Left lobe of liver (tissue), 2 donors: ENCODE measurements at places on chromosomes 16 and 17. TPM values are rescaled to one million over a fixed set of nuclear protein-coding genes. Genes with fewer than 3 reads are reported as not detected.

GRCh38 chr16:73062001-73062616 is 14.2 kb upstream of the ZFHX3 start:
- no peak for DNase-seq

- DNase-seq: no peak
These were observed 131.7 kb upstream of the HSBP1 start for GRCh38 chr16:83676086-83676485.

DNA sequence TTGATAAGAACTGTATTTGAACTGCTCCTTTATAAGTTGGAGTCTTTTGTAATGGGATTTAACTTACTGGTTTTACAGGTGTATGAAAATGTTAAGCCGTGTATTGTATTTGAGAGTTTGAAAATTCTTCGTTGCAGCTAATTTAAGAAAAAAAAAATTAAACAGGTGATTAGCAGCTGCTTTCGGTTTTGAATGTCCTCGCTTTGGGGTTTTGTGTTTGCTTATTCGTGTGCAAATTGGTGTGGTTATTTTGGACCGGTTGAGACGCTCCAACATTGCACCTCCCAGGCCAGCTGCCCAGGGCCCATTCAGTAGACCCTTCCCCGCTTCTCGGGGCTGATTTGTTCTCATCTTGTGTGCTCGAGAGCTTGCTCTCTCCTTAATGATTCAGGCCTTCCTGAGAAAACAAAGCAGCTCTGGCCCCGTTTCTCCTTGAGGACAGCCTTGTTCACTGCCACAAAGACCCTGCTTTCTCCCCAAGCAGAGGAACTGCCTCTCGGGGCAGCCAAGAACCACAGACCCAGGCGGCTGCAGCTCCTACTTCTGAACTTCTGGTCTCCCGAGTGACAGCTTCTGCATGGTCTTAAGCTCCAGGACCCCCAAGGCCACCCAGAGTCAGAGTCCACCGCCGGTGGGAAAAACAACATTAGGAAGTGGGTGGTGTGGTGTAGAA is 100.5 kb downstream of the MSI2 start:
- DNase-seq: no peak

- DNase-seq: no peak
These were observed 15.5 kb downstream of the VPS35 start for GRCh38 chr16:46673320-46674013.

DNA sequence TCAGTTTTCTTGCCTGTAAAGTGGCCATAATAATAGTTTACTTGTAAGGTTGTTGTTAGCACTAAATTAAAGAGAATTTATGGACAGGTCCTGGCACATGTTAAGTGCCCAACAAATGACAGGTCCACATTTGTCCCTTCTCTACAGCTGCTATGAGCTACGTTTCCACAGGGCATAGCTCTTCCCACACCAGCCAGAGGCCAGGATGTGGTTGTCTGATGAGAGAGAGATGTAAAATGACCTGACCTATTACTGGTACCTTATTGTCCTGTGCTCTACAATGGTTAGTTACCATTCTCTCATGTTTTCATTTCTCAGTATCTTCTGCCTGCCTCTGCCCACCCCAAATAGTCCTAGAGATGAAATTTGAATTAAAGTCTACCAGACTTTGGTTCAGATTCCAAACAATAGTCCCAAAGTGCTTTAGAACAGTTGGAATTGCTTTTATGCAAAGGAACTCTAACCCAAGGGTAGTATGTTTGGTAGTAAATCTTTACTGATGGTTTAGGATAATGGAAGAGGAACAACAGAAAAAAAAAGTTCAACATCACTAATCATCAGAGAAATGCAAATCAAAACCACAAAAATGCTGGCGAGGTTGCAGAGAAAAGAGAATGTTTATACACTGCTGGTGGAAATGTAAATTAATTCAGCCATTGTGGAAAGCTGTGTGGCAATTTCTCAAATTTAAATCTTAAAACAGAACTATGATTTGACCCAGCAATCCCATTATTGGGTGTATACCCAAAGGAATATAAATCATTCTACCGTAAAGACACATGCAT is 57.1 kb upstream of the ANKFN1 start:
- DNase-seq: no peak

GRCh38 chr17:67476787-67477335 is 99.8 kb downstream of the PITPNC1 start:
- DNase-seq: no peak

DNA sequence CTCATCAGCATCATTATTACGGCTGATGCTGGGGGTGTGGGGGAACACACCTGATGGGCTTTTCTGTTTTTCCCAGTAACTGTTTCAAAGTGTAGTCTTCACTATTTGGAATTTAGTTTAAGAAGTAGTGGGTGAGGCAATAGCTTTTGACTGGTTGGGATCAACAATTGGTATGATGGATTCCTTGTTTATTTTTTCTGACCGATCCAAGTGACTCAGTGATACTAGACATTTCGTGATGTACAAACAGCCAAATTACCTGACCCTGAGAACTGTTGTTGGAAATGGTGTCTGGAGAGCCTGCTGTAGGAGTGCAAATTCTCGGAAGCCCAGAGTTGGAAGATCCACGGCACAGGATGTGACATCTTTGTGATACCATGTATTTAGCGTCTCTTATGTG is 204.2 kb downstream of the PRKCA start:
- DNase-seq: no peak

GRCh38 chr17:44892250-44892649 is 7.0 kb downstream of the EFTUD2 start:
- no peak for DNase-seq

DNA sequence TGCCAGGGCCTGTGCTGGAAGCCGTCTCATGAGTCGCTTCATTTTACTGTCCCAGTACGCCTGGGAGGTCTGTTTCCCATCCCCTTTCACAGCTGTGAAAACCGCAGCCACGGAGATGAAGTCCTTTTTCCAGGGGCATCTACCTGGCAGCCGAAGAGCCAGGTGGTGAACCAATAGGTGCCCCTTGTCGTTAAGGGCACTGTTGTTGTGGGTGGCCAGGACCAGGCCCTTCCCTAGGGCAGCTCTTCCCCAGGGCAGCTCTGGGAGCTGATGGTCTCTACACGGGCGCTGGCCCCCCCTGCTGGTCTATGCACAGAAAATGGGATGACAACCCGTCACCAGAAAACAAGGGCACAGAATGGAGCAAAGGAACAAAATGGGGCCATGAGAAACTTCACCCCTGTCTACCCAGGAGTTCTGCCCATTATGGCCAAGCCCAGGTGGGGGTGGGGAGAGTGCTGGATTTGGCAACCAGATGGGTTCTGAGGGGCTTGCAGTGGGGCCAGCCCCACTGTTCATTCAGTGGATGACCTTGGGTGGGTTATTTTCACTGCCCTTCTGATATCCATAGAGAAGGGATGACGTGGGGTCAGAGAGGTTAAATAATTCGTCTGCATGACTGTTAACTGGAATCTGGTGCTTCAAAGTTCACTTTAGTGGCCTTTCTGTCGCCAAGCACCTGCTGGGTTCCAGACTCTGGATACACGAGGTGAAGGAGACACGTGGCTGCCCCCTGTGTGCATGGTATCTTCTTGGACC is 11.5 kb downstream of the RMI2 start:
- DNase-seq: peak; percentile 76

DNA sequence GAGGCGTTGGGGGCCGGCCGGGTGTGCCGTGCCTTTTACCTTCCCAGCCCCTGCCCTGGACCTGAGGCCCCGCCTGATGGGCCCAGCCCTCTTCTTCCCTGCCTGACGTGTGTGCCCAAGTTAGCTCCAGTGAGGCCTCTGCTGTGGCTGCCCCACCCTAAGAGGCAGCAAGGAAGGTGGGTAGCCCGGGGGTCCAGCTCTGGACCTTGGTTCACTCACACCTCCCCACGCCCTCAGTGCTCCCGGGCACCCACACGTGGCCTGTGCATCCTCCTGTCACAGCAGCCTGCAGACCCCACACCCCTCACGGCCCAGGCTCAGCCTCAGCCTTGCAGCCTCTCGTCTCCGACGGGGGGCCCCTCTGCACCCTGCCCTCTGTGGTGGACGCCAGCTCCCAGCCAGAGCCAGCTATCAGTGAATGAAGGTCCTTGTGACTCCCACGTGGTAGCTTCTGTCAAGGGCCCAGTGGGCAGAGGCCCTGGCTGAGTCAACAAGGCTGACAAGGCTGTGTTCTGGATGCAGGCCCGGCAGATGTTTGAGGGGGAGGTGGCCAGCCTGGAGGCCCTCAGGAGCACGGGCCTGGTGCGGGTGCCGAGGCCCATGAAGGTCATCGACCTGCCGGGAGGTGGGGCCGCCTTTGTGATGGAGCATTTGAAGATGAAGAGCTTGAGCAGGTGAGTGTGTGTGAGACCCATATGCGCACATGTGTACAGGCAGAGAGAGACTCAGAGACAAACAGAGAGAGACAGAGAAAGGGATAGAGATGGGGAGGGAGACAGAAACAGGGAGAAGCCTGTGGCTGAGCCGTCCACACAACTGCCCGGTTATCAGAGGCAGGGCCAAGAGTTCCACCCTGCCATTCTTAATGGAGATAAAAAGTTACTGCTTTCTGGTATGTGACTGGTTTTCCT is 2.8 kb downstream of the FN3K start:
- peak; percentile 97 for DNase-seq

- DNase-seq: peak; percentile 41
These were observed 85.5 kb upstream of the DOC2B start for GRCh38 chr17:266701-267667.

GRCh38 chr17:82153745-82154375 is 55.8 kb upstream of the FASN start:
- peak; percentile 86 for DNase-seq

Gene NOL3
- 40.7 TPM for total RNA-seq

Gene SLC5A2
- 0.15 TPM for total RNA-seq

Gene CDRT4
- 1.7 TPM for total RNA-seq

Gene EME1
- total RNA-seq: 0.13 TPM
